NCI-H510A (cell line): ENCODE measurements at places on chromosomes 1 and 21.

- DNase-seq, result no peak
Measured at GRCh38 chr21:21864321-21864840, 866.2 kb downstream of the NCAM2 start.

DNA sequence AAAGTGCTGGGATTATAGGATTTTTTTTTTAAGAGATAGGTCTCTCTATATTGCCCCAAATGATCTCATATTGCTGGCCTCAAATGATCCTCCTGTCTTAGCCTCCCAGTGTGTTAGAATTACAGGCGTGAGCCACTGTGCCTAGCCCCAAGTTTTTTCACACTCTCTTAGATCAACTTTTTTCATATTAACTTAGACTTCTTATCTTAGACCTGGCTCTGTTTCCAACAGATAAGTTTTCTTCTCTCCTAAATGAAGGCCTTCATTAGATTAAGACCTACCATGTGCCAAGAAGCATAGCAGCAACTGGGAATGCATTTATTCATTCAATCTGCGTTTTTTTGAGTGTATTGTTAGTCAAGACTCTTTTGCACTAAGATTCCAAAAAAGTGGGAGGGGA lies 20.2 kb upstream of the HTR1D start:
- DNase-seq, result no peak

DNA sequence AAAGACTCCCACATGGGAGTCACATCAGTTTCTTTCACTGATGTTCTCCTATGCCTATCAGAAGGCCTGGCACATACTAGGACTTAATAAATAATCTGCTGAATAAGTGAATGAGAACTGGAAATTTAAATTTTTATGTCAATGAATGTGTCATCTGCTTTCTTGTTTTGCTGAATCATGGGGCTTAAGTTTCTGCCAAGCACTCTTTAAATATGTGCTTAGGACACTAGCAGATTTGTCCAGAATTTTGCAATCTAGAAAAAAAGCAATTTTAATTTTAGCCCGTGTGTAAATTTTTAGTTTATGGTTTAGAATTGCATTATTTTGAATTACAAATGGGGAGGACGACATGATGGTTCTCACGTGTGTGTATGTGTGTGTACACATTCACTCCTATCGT lies 803.1 kb downstream of the USP25 start:
- DNase-seq, result no peak

- DNase-seq, result no peak
Measured at GRCh38 chr1:58855274-58856165, 71.7 kb upstream of the JUN start.

GRCh38 chr1:226443439-226443838 lies 35.5 kb upstream of the PARP1 start:
- no peak for DNase-seq

DNA sequence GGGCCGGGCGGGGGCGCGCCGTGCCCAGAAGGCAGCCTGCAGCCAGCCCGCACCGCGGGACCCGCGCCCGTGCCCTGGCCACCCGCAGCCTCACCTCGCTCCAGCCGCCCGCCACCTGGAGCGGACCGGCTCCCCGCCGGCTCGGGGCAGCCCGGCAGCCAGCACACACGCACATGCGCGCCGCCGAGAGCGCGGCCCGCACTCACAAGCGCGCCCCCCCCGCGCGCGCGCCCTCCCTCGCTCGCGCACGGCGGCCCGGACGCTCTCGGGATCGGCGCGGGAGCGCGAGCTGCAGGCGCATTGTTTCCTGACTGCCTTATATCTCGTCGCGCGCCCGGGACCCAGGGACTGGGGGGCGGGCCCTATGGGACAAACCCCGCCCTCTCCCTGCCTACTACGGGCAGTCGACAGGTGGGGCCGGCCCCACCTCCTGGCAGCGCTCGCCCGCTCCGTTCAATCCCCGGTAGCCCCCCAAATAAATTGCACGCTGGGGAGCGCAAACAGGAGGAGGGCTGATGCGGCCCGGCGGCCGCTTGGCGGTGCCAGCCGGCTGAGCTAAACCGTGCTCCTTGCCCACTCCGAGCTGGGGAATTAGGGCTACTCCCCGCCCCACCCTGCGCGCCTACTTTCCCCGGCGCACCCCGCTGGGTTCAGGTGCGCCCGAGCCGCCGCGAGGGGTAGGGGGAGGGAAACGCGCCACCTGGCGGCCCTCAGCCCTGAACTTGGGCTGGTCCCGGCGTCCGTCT lies at the start of gene MYCL:
Gene MYCL (minus strand): TSS at position 204 of the 746 bp plus-strand sequence. CDS start 483 bp downstream, outside the sequence.
- peak; percentile 100 for DNase-seq

GRCh38 chr1:116990612-116991151 lies 10.9 kb upstream of the CD101 start:
- no peak for DNase-seq

DNA sequence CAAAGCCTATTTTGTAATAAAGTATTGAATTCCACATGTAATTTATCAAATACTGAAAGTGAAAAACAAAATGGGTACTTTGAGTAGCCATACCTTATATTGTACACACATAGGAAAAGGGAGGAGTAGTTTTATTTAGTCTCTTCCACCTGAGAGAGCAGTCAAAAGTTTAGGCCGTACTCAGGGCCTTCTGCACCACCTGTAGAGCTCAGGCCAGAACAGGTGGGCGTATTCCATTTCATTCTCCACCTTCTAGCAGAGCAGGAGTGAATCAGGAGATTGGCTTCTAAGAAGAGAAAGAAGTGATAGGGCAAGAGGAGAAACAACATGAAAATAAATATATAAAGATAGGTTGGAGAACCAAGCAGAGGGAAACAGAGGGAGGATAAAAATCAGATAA lies 44.0 kb downstream of the TRAF5 start:
- DNase-seq, result no peak

- no peak for DNase-seq
Measured at GRCh38 chr21:24420689-24421088, 1186.6 kb downstream of the MRPL39 start.

GRCh38 chr21:32423320-32424190 lies 11.0 kb downstream of the EVA1C start:
- no peak for DNase-seq

GRCh38 chr1:106072909-106073600 lies 983.4 kb upstream of the PRMT6 start:
- DNase-seq, result no peak

GRCh38 chr1:27779122-27779521 lies 6.1 kb downstream of the STX12 start:
- no peak for DNase-seq

GRCh38 chr1:30609336-30609998 lies 113.9 kb downstream of the MATN1 start:
- no peak for DNase-seq

GRCh38 chr1:109782514-109782913 lies 18.8 kb upstream of the EPS8L3 start:
- no peak for DNase-seq

- no peak for DNase-seq
Measured at GRCh38 chr1:26771285-26771642, 16.5 kb upstream of the PIGV start.

DNA sequence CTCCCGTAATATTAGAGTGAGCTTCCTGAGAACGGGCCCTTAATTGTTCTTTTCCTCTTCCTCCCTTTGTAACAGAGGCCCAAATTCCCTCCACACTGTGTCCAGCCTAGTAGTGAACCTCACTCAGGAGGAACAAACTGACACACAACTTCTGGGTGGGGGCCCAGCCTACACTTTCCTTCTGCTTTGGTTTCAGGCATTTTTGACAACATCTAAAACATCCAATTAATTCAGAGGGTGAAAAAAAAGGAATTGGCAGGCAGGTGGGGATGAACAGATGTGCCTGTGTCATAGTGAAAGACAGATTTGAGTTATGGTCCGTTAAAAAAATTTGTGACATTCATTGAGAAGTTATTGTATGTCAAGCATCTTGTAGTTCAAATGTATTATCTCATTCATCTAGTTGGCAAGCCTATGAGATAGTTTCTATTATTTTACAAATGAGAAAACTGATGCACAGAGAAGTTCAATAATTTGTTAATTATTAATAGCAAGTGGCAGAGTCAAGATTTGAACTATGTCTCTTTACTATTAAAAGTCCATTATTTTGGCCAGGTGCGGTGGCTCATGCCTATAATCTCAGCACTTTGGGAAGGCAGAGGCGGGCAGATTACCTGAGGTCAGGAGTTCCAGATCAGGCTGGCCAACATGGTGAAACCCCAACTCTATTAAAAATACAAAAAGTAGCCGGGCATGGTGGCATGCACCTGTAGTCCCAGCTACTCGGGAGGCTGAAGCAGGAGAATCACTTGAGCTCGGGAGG lies 41.6 kb upstream of the LRIG2 start:
- DNase-seq, result no peak

GRCh38 chr1:169945181-169945580 lies 51.5 kb upstream of the SCYL3 start:
- no peak for DNase-seq

DNA sequence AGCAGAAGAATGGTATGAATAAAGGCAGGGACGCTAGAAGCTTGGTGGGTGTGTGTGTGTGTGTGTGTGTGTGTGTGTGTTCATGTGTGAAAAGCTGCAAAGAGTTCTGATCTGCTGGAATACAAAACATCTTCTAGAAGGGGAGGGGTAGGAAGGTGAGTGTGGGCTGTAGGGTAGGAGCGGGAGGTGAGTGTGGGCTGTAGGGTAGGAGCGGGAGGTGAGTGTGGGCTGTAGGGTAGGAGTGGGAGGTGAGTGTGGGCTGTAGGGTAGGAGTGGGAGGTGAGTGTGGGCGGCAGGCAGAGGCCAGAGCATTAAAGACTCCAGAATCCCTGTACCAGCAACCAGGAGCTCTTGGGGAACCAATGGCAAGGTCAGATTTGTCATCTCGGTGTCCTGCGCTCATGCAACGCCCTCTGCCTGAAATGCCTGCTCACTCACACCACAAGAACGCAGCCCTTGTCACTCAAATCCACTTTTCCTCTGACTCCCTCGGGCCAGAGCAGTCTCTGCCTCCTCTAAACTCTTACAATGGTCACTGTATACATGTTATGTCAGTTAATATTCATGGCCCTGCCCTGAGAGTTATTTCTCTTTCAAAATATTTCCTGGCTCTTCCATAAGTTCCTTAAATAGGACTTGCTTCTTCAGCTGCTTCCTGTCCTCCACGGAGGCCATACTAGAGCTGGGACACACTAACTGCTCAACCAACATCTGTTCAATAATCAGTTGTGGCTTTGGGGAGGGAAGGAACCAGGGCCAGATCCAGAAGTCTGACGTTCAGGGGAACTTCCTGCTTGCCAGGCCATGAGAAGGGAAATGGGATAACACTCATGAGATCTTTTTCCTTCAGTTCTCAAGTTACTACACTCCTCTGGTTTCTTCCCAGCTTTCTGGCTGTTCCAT lies 53.6 kb upstream of the ZNF644 start:
- no peak for DNase-seq

- DNase-seq, result no peak
Measured at GRCh38 chr1:118110580-118110979, 74.4 kb downstream of the SPAG17 start.

DNA sequence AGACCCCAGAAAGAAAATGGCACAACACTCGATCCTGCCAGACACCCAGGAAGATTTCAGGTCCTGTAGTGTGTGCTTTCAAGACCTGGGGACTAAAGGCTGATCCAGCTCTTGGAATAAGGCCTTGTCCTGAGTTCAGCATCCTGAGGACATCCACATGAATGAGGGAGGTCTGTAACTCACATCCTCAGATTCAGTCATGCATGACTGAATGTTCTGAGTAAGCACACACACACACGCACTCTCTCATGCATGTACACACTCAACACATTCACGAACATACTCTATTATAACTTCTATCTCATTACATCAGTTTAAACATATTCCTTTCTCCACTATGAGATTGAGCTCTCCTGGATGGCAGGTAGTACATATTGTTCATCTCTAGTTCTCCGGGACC lies 273.4 kb upstream of the BEND5 start:
- DNase-seq, result peak; percentile 17

DNA sequence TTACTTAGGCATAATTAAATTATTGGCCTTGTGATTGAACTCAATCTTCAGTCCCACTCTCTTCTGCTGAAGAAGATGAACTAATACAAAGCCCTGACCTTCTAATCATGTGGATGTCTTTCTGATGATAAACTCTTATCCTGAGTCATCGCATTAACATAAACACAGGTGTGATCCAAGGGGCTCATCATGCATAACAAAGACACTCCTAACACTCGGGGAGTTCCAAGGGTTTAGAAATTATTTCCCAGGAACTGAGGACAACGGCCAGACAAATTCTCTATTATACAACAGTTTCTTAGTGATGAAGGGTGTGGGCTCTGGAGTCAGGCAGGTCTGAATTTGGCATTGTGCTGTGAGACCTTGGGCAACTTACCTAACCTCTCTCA lies 18.0 kb downstream of the DUSP10 start:
- no peak for DNase-seq

GRCh38 chr1:43934101-43934985 lies 742 bp downstream of the ARTN start:
- DNase-seq, result peak; percentile 97

DNA sequence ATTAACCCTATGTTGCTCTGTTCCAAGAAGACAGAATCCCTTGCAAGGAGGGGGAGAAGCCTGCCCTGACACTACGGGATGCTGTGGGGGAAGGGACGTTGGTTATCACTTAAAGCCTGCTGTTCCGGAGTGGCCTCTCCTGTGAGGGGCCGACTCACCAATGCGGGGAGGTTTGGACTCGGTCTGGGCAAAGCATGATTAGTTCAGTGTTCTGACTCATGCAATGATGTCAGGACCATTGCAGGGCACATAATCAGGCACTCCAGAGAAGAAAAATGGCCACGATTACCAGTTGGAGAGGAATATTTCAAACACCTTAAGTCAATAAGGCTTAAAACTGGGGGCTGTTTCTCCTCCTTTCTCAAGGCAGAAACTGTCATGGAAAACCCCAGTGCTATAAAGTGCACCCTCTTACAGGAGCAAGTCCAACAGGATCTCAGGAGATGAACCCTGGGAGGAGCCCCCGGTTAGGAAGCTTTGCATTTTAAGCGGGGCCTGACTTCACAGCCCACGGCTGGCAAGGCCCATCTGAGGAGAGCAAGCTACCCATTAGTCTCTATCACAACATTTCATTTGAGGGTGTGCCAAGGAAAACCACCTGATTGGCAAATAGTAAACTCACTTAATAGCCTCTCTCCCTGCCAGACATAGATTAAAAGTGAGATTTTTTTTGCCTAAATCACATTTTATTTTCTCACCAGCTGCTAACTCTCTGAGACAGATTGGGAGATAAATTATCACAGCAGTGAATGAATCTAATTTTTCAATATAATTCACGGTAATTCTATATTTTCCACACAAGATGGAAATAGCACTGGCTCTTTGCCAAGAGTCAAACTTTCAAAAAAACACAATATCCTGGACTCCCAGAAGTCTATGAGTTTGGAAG lies 202.5 kb downstream of the C1orf94 start:
- DNase-seq, result no peak

GRCh38 chr1:59409986-59410385 lies 113.1 kb downstream of the FGGY start:
- no peak for DNase-seq

GRCh38 chr1:37947364-37947763 lies 511 bp upstream of the INPP5B start:
- DNase-seq, result no peak
